Osteoblast (primary cell): ENCODE measurements at places on chromosomes 13 and 19. TPM values are rescaled to one million over a fixed set of nuclear protein-coding genes. Genes with fewer than 3 reads are reported as not detected.

The FGF9 gene
- not detected in 2 replicates for total RNA-seq

The KLK6 gene
- total RNA-seq, result not detected in 2 replicates

The ANGPTL8 gene
- not detected in 2 replicates for total RNA-seq

The S1PR5 gene
- total RNA-seq, result 0.29 and 0.36 TPM in 2 replicates

The SMAD9 gene
- 3.2 and 4.7 TPM in 2 replicates for total RNA-seq

The PSG2 gene
- total RNA-seq, result 0.29 TPM in 1 of 2 replicates, not detected in the other

The OR7C1 gene
- total RNA-seq, result not detected in 2 replicates

The ZNF20 gene
- total RNA-seq, result 6.9 and 9.4 TPM in 2 replicates

The KLK5 gene
- total RNA-seq, result not detected in 2 replicates

DNA sequence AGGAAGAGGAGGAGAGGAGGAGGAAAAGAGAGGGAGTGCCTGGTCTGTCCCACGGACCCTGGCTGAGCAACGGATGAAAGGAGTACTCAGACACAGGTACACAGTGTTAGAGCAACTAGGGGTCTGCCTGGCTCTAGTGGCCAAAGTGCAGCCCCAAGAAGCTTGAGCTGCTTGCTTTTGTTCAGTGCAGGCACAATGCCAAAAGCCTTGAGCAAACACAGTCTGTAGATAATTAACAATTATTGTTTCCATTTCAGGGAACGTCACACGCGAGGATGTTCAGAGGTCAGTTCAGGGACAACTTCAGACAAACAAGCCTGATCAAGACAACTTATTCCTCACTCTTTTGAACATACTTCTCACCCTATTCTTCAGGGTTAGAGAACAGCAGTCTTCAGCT, 32.2 kb upstream of the ZNF726 start:
- H3K4me1 ChIP-seq, result no peaks in the 10 kb centered on the region
- DNase-seq, result no peak
- H3K4me3 ChIP-seq, result no peak overlapping the region
- H3K36me3 ChIP-seq, result no peaks in the 10 kb centered on the region
- H3K27ac ChIP-seq, result no peak overlapping the region
- H3K27me3 ChIP-seq, result no peaks in the 10 kb centered on the region

DNA sequence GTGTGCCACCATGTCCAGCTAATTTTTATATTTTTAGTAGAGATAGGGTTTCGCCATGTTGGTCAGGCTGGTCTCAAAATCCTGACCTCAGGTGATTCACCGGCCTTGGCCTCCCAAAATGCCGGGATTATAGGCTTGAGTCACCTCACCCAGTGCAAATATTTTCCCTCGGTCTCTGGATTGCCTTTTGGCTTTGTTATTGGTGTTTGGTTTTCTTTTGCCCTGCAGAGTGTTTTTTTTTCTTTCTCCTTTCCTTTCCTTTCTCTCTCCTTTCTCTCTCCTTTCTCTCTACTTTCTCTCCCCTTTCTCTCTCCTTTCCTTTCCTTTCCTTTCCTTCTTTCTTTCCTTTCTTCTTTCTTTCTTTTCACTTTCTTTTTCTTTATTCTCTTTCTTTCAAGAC, 33.2 kb downstream of the KDM4B start:
- no peaks in the 10 kb centered on the region for H3K27me3 ChIP-seq
- peak overlapping the region; percentile 78 for H3K27ac ChIP-seq
- peak; percentile 89 for DNase-seq
- H3K4me1 ChIP-seq, result peaks cover 13% of the 10 kb centered on the region
- peak overlapping the region; percentile 31 for H3K4me3 ChIP-seq

DNA sequence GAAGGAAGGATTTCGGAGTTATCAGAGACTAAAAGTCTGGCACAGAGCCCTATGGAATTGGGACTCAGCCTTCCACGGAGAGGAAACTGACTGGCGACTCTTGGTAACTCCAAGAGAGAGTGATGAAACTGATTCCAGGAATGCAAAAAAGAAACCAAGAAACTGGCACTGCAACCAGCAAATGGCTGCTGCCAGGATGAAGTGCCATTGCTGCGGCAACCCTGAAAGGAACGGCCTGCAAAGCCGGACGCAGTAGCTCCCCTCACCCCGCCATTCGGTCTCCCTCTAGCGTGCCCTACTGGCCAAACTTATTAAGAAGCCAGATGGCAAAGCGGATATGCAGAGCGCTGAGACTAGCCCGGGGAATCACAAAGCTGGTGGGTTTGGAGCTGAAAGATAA, 236.0 kb downstream of the PCDH9 start:
- H3K4me1 ChIP-seq, result no peaks in the 10 kb centered on the region
- peak overlapping the region; percentile 36 for H3K27ac ChIP-seq
- H3K27me3 ChIP-seq, result no peaks in the 10 kb centered on the region

GRCh38 chr13:35165205-35165604, 223.1 kb downstream of the NBEA start:
- no peaks in the 10 kb centered on the region for H3K36me3 ChIP-seq
- H3K27me3 ChIP-seq, result no peaks in the 10 kb centered on the region
- no peak overlapping the region for H3K4me3 ChIP-seq
- H3K4me1 ChIP-seq, result no peaks in the 10 kb centered on the region
- H3K27ac ChIP-seq, result no peak overlapping the region

DNA sequence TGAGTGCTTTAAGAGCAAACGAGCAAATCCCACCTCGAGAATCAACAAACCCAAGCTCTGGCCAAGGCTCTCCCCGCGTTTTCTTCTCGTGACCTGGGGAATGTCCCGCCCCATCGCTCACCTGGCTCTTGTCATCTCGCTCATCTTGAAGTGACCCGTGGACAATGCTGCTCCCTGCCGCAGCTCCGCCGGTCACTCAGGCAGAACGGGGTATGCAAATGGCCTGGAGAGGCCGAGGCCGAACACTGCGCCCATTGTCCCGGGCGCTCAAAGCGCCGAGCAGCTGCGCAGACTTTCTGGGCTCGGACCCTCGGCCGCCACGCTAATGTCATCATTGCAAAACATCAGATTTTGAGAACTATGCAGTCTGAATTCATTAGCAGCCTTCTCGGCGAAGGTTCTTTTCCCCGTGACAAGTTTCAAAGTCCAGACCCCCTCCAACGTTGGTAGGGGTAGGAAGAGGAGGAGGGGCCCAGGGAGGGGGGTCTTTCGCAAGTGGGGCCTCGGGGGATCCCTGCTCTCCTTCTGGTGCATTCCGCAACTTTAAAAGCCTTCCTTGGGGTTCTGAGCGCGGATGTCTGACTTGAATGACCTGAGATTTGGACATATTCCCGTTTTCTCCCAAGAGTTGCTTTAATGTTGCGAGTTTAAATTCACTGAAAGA, 39.7 kb downstream of the SOX1 start:
- peak; percentile 70 for DNase-seq
- H3K4me1 ChIP-seq, result no peaks in the 10 kb centered on the region
- no peak overlapping the region for H3K27ac ChIP-seq
- peaks cover 6% of the 10 kb centered on the region for H3K27me3 ChIP-seq

DNA sequence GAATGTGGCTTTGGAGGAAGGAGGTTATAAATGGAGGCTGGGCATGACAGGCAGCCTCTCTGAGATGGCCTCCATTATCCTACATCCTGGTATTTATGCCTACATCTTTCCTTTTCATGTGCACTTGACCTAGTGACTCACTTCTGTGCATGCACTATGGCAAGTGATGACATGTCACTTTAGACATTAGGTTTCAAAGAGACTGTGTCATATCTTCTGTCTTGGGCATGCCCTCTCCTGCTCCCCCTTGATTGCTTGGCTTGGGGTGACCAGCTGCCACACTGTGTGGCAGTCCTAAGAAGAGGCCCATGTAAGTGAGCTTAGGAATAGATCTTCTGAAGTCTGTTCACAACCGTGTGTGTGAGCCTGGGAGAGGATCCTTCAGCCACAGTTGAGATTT, 472.8 kb downstream of the FGF9 start:
- DNase-seq, result no peak
- no peak overlapping the region for H3K4me3 ChIP-seq
- no peaks in the 10 kb centered on the region for H3K36me3 ChIP-seq
- no peaks in the 10 kb centered on the region for H3K4me1 ChIP-seq
- H3K27me3 ChIP-seq, result no peaks in the 10 kb centered on the region

DNA sequence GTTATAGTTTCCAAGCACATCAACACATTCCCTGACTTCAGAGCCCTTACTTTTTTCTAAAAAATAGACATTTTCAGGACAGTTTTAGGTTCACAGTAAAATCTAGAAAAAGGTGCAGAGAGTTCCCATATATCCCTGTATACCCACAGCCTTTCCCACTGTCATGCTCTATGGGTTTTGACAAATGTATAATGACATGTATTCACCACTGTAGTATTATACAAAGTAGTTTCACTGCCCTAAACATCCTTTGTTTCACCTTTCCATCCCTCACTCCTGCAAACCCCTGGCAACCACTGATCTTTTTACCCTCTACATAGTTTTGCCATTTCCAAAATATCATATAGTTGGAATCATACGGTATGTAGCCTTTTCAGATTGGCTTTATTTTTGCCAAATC, 15.6 kb downstream of the NAA16 start:
- no peak overlapping the region for H3K4me3 ChIP-seq
- no peaks in the 10 kb centered on the region for H3K4me1 ChIP-seq
- no peak for DNase-seq
- no peaks in the 10 kb centered on the region for H3K27me3 ChIP-seq
- peaks cover 11% of the 10 kb centered on the region for H3K36me3 ChIP-seq
